Gastrocnemius medialis (tissue), 4 donors: ENCODE measurements at places on chromosomes 6 and 20.
A peak's percentile ranks its signal among the peaks of the same experiment; 100 is the strongest.

- DNase-seq, result no peak
These were observed 514.9 kb downstream of the CDKAL1 start for GRCh38 chr6:21049148-21049547.

DNA sequence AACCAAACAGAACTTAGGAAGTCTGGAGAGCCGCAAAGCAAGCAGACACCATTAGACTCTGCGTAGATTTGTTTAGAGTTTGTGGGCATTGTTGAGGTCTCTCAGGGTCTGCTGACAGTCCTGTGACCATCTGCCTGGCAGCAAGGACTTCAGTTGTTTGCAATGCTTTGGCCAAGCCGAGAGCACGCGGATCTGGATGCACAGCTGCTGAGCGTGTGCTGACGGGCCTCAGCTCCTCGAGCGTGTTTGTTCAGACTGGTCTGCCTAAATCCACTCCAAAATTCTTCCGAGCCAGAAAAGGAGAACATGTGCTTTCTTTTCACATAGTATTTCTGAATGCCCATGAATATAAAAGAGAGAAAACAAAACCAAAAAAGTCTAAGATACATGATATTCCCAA is 159.0 kb downstream of the ZNF217 start:
- no peak for DNase-seq

- no peak for DNase-seq
These were observed 5.2 kb upstream of the HINT3 start for GRCh38 chr6:125951323-125951722.

GRCh38 chr6:84768442-84769174 is 4.2 kb upstream of the TBX18 start:
- DNase-seq, result no peak

DNA sequence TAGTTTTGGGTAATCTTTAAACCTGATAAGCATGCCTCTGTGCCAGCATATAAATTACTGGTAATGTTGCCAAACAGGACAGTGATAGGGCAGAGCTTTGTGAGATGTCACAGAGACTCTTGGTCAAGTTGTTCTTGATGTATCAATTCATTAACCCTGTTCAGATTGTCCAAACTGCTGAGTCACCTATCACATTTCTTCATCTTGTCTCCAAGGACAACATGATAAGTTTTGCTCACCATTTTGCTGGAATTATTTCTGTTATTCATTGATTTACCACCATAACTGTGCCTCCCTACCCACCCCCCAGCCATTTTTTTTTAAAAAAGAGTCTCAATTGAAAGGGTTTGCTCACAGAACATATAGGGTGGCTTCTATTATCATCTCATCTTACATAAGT is 19.5 kb upstream of the GMNN start:
- no peak for DNase-seq

DNA sequence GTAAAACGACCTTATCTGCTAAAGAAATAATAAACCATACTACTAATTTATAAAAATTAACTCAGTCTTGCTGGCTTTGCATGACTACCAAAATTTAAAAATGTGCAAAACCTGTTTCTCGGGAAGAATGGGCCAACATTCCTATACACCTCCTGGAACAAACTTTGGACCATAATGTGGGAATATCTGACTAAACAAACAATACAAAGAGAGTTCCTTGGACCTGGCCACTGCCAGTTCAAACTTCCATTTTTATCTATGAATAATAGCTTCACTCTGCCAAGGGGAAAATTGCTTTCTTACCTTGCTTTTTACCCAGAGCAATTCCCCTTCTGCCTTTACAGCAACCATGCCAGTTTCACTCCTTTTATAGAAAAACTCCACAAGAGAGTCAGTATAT is 38.7 kb upstream of the POU5F1 start:
- DNase-seq, result no peak

DNA sequence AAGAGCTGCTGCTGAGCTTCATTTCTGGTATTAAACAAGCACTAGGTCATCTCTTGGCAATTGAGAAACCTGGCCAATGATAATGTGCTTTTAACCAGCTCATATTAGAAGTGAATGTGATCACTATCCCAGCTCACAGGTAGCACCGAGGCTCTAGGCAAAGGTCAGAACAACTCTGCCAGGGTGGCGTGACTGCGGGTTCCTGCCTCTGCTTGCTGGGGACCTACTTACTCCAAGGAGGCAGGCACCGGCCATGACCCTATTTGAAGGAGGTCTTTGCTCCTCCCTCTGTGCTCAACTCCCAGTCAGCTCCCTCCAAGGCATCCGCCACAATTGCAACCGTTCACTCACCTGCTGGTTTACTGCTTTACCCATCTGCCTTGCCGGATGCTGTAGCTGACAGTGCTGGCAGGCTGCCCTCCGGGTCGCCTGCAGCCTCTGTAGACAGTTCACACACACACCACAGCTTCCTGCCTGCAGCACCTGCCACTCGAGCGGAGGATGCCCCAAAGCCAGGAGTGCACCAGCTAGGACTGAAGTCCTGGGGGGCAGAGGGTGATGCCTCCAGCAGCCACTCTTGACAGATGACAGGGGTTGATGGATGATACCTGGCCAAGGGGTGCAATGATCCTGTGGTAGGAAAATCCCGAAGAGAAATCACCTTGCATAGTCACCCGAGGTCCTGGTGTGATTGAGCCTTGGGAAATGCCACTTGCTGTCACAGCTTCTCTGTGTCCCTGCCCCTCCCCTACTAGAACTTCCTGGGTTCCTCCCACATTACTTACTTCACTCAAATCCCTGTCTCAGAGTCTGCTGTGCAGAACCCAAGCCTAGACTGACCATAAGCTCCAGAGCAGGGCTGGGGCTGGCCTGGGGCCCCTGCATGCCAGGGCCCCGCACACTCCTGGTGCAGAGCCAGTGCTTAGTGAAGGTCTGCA is 8.8 kb upstream of the VSX1 start:
- peak; percentile 26 for DNase-seq

DNA sequence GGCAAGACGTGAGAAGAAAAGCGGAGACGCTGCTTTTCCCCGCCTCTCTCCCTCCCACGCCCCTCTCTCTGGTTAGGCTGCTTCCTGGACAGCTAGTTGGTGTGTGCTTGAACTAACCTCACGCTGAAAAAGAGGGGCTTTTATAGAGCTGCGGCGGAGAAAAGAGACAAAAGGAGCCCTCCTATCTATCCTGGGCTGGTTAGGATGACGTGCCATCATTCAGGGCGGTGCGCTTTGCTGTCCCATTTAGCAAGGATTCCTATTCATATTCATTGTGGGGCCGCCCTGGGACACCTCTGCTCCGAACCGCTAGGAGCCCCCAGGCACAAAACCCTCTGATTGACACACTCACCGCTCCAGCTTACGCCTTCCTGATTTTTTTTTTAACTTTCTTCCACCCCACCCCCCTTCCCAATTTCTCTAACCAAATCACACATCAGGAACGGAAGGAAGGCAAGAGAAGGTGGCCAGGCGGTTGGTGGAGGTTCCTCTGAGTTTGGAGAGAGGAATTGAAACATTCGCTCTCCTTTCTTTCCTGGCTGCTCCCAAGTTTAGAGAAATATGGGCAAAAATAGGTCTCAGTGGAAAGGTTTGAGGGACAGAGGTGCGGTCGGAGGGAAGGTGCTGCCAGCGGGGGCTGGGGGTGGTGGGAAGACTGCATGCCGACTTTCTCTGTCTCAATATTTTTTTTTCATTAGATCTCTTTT is at the start of gene OLIG3:
TSS of gene OLIG3 (minus strand) at position 114 of the 707 bp plus-strand sequence. CDS start 224 bp downstream, outside the sequence.
- DNase-seq, result no peak

DNA sequence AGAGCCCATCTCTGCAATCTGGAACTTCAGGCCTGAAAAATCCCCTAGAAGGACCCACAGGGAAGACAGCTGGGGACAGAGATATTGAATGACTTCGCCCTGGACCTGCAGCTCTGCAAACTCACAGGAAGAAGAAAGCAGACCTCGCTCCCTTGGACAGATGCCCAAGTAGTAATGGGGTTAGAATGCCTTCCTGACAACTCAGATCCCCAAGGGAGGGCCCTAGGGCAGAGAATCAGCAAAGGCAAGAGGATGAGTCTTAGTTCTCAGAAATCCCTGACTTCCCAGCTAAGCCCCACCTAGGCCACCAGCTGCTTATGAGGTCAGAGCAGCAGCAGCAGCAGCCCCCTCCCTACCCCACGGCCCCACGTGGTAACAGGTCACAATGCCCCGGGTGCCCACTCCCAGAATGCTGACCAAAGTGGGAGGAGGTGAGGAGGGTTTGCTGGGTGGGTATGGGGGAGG is at the start of gene C20orf141:
TSS of gene C20orf141 (plus strand) at position 401 of the 465 bp plus-strand sequence. CDS start 198 bp downstream, outside the sequence.
- peak; percentile 59 for DNase-seq

GRCh38 chr6:81557811-81558210 is 194.7 kb downstream of the TENT5A start:
- no peak for DNase-seq

GRCh38 chr6:25053875-25054371 is 118.2 kb upstream of the RIPOR2 start:
- DNase-seq, result no peak

DNA sequence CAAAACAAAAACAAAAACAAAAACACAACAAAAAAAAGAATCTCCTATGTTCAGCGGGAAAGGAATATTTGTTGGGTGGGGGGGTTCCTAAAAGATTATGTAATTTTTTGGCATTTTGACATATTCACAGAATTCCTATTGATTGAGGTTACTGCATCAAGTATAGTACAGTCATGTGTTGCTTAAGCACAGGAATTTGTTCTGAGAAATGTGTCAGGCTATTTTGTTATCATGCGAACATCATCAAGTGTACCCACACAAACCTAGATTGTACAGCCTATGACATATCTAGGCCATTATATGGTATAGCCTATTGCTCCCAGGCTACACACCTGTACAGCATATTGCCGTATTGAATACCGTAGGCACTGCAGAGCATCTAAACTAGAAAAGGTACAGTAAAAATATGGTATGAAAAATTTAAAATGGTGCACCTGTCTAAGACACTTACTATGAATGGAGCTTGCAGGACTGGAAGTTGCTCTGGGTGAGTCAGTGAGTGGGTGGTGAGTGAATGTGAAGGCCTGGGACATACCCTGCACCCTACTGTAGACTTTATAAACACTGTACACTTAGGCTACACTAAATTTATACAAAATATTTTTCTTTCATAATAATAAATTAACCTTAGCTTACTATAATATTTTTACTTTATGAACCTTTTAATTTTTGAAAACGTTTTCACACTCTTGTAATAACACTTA is 110.6 kb downstream of the CDKAL1 start:
- no peak for DNase-seq

DNA sequence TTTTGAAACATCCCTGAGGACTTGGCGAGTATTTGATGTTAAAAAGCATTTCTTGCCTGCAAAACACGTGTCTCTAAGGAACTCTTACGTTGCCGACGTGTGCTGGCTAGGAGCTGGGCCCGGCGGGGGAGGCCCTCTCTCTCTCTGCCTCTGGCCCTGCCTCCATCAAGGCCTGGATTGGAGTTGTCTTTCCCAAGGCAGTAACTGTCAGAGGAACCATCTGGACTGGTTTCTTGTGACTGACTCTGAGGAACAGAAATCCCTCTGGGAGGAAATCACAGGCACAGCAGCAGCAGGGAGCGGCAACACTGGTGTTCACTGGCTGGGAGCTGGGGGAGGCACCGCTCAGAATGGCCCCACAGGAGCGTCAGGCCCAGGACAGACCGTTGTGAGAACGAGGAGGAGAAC is 244.2 kb downstream of the NRN1 start:
- DNase-seq, result no peak

DNA sequence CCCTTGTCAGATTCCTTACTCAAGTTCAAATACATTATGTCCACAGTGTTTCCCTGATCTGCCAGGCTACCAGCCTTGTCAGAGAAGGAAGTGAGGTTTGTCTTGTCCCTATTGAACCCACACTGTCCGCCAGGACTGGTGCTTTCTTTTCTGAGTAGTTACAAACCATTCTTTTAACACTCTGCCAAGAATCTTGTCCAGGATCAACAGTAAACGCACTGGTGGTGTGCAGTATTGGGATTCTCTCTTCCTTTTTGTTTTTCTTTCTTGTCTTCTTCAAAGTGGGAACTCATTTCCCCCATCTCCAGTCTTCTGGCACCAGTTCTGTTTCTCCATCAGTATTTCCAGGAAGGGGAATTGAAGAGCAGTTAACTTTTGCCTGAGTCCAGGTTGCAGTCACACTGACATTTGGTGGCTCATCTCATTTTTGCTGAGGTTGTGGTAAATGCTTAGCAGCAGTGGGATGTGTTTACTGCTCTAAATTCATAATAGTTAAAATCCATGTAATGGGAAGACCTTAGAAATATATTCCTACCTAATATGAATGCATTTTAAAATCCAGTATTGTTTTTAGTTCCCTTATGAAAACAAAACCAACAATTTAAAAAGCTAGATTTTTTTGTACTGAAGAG is 295.3 kb downstream of the PRL start:
- no peak for DNase-seq

GRCh38 chr6:33329058-33329457 is 11.5 kb upstream of the ZBTB22 start:
- DNase-seq, result no peak

DNA sequence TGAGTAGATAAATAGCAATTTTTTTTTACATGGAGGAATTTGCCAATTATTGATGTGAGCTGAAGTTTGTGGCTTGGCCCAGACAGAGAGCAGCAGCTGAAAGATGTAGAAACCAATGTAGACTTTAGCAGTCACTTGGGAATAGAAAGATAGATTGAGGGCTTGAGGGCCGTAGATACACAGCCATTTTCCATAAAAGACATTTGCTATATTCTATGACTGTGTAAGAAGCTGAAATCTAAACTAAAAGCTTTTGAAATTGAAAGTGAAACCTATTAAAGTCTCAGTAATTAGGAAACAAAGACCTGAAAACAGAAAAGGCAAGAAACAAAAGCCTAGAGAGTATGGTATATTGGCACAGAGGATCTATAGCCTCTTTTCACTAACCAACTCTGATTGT is 332.7 kb downstream of the CENPW start:
- no peak for DNase-seq

DNA sequence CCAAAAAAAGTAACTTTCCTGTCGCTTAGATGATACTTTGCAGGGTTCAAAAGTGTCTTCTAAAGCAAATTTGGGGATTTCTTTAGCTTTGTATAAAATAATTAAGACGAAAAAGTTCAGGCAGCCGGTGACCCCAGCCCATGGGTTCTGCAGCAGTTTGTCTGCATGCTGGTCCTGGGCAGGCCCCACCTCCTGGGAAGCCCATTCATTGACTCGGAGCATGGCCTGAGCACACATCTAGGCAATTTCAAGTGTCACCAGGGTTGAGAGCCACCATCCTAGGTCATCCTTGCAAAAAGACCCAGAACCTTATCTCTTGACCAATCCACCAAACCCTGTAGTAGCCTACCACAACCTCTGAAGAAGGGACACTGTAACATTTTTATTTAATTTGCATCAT is 20.6 kb downstream of the BFSP1 start:
- no peak for DNase-seq

DNA sequence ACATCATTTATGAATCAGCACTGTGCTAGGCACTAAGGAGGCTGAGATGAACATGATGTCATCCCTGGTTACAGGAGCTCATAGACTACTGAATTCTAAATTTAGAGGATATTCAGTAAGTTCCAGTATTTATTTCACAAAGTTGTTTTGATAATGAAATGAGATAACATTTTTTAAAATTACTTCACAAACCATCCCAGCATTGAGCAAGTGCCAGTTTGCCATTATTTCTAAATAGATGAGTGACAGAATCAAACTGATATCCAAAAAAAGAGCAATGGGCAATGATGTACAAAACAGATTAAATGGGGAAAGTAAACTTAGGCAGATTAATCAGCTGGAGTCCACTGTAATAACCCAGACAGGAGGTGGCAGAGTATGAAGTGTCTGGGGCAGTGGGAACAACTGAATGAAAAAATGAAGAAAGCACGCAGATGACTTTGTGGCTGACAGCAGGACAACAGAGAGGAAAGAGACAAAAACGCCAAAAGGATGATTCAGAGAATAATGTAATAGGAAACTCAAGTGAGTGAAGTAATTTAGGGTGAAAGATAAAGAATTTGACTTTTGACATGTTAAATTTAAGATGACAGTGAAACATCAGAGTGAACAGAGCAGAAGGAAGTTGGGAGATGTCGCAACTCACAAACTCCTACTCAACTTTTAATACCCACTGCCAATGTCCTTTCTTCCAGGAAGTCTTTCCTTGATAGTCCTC is 70.2 kb downstream of the RCAN2 start:
- DNase-seq, result no peak
